MV-4-11 (cell line): ENCODE measurements at places on chromosomes 3 and 15.

- DNase-seq: no peak
These were observed 79.0 kb upstream of the CDV3 start for GRCh38 chr3:133494469-133494868.

GRCh38 chr3:148763986-148764935, 63.4 kb upstream of the CPB1 start:
- no peak for DNase-seq

DNA sequence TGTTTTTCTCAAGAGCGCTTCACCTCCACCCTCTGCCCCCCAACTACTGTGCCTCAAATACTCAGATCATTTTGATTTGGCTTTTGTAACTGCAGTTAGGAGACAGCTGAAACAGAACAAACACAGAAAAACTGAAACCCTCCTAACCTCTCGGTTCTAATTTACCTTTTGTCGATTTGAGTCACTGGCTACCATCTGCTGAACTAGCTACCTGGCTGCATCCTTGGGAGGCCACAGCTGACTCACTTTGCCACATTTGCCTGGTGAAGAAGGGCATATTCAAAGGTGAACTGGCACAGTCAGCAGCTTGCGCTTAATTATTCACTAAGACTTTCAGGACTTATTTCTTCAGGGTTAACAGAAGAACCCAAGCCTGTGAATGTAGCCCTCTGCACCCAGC, 117.7 kb downstream of the FOXB1 start:
- no peak for DNase-seq

DNA sequence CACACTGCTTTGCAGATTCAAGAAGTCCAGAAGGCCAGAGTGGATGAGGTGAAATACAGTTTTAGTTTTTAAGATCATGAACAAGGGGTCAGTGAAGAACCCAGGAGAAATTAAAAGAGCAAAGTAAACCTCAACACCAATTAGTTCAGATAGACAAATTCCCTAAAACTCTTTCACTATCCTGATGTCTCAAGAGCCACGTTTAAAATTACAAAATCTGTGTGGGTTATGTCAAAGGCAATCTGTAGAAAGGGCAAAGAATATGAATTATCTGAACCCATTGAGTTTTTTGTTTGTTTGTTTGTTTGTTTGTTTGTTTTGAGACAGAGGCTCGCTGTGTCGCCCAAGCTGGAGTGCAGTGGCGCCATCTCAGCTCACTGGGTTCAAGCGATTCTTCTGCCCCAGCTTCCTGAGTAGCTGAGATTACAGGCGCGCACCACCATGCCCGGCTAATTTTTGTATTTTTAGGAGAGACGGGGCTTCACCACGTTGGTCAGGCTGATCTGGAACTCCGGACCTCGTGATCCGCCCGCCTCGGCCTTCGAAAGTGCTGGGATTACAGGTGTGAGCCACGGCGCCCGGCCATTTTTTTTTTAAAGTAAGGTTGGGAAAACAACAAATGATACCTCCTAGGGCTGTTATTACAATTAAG, 32.1 kb upstream of the ST3GAL6 start:
- DNase-seq: no peak

DNA sequence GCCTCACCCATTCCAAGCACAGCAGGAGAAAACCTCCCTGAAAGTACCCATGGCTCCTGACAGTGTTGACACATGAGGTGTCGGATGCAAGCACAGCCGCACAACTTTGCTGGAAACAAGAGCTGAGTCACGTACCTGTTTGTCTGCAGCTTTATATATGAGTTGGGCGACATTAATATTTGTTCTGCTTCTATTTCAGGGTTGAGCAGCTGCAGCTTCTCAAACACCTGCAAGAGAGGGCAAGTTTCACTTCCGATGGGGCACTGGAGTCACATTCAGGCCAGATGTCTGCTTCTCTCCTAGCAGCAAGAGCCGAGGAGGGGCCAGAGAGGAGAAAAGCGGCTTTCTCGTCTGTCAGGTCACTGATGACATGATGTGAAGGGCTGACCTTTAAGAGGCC, 88.0 kb downstream of the NUP210 start:
- DNase-seq: peak; percentile 23

DNA sequence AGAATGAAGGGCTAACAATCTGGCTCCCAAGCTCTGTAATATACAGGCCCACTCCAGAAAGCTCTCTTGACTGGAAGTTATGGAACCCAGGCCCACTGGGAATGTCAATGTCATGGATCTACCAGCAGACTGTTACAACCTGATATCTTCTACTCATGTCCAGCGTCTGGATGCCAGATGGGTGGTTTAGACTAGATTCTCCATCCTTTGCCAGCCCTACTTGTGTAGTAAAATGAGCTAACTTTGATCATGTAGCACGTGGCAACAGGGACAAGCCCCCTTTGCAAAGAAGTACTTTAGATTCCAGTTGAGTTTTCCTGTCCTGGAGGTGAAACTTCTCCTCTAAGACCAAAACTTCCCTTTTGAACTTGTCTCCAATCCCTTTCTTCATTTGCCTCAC, 55.1 kb downstream of the HEG1 start:
- DNase-seq: no peak

GRCh38 chr15:92924216-92924615, 24.1 kb downstream of the CHD2 start:
- no peak for DNase-seq

DNA sequence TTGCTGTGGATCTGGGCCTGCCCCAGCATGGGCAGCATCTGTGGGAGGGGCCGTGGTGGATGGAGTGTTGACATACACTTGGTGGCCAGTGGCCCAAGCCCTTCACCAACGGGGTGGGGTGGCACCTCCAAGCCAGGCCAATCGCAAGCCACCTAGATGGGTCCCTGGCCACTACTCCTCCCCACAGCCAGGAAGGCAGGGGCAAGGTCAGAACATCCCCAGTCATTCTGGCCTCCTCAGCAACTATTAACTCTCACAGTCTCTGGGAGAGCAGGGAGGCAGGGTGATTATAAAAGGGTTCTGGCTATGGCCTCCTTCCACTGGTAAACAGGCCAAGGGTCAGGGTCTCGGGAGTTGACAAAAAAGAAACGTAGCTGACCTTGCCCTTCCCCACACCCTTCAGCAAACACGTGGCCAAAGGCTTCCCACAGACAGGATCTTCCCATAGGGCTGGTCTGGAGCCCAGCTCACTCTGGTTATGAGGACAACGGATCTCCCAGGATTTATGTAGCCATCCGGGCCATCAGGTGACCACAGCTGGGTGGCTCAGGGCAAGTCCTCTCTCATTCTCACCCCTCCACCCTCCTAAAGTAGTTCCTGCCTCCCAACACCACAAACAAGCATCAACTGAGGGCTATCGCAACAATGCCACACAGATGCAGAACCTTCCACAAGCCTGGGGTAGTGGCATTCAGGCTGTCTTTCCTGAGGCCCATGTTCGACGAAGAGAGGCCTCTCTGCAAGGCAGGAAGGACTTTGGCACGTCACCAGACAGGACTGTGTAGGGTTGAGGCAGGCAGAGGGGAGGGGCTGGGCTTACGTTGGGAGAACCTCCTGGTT, 18.9 kb downstream of the TLE3 start:
- no peak for DNase-seq

- DNase-seq: no peak
These were observed 193.5 kb downstream of the ANXA2 start for GRCh38 chr15:60204131-60204885.

DNA sequence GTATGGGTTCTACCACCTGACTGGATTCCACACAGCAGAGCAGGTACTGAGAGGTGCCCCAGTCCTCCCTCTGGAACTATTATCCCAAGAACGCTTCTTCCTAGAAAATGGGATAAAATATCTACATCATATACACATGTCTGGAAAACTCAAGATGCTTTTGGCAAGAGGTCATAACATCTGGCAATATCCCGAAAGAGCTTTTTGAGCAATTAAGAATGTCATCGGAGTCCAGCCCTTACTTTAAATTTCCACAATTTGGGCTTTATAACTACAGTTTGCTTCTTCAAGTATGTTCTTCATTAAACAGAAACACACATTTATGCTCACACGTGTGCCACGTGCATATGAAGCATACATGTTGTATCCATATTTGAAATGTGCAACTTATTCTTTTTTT, 365.9 kb upstream of the THBS1 start:
- no peak for DNase-seq

DNA sequence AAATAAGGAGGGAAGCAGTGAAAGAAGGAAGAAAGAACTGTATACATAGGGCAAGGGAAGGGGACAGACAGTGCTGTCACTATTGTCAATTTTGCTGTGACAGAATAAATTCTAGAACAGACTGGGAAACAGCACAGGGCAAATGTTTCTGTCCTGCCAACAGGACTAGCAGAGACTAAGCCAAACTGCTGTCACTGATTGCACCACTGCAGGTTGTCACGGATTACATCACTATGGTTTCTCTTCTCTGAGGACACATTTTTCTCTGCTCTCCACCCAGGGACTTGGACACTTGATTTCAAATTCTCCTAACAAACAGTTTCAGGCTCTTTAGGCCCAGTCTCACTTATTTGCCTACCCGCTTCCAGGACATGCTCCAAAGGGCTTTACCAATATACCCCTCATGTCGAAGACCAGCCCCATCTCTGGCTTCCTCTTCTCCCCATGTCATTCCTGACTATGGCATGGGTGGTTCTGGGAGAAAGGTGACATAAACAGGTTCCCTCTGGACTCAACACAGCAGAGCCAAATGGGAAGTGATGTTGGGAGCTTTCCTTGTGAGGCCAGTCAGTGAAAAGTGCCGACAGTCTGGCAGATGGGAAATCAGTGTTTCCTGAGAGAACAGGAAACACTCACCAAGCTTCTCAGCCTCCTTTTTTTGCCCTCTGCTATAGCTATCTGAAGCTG, 70.2 kb upstream of the ST3GAL6 start:
- peak; percentile 65 for DNase-seq

DNA sequence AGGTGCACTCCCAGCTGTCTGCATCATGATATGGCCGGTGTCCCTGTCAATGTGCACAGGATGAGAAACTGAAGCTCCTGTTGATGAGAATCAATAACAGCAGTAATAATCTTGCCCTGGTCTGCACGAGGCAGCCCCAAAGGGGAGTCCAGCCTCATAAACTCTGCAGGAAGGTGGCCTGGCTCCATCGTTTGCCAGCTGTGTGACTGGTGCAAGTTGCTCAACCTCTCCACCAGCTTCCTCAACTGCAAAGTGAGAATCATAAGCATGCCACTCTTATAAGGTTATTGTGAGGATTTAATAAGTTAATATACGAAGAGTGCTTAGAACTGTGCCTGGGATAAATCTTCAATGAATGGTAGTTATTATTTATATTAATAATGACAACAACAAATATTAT, 203.4 kb upstream of the HES1 start:
- no peak for DNase-seq

DNA sequence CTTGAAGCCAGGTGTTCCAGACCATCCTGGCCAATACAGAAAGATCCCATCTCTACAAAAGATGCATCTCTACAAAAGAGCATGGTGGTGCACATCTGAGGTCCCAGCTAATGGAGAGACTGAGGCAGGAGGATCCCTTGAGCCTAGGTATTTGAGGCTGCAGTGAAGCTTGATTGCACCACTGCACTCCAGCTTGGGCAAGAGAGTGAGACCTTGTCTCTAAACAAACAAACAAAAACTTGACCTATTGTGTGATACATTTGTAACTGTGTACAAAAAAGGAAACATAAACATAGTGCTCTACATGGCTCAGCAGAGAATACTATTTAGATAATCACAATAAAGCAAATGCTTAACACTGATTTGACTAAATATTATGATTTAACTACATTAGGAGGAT, 18.7 kb downstream of the ANPEP start:
- no peak for DNase-seq

DNA sequence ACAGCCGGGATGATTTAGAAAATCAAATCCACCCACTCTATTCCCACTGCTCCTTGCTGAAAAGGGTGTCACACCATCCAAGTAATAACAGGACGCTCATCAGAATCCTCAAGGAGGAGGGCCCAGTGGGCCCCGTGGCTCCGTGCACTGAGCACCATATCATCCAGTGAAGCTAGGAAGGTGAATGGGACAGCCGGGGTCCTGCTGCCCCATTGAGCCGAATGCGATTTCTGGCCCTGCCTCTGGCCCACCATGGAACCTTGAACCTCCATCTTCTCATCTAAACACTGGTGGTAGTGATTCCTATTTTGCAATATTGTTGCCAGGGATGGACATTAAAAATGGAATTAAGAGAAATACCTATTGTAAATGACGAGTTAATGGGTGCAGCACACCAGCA, 99.1 kb upstream of the SLC6A11 start:
- no peak for DNase-seq

- DNase-seq: no peak
These were observed 620 bp upstream of the CMSS1 start for GRCh38 chr3:99817047-99817436.

GRCh38 chr3:106130384-106131198, 261.8 kb upstream of the CBLB start:
- DNase-seq: no peak

- peak; percentile 45 for DNase-seq
These were observed 20.6 kb downstream of the DCUN1D1 start for GRCh38 chr3:182959474-182960350.

DNA sequence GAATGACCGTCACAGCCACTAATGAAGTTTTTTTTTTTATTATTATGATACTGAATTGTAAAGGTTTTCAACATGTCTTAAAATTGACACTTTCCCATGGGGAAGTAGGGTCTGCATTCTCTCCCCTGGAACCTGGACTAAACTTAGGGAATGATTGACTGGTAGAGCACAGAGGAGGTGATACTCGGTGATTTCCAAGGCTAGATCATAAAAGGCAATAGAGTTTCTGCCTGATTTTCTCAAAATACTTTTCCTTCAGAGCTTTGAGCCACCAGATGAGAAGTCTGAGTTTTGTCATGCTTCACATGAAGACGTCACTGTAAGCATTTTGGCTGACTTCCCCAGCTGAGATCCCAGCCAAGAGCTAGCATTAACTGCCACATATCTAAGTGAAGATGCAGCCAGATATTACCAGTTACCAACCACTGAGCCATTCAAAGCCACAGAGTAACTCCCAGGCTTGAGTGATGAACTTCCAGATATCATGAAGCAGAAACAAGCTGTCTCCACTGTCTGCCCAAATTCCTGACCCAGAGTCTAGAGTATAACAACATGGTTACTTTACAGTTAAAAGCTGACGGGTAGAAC, 105.8 kb downstream of the LSAMP start:
- no peak for DNase-seq

DNA sequence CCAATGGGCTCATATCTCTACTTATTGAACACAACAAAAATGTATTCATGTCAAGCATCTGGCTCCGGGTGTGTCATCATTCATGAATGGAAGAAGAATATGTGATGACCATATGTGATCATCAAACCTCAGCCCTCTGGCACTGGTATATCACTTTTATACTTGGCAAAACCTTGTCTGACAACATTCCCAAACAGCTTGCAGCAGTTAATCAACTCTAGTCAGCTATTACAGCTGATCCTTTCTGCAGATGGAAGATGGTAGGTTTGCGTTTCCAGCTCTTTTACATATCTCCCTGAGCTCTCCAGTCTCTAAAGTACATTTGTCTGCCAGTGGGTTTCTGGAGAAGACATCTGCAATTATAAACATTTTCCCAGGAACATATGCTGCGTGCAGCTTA, 6.6 kb downstream of the PLSCR5 start:
- no peak for DNase-seq

DNA sequence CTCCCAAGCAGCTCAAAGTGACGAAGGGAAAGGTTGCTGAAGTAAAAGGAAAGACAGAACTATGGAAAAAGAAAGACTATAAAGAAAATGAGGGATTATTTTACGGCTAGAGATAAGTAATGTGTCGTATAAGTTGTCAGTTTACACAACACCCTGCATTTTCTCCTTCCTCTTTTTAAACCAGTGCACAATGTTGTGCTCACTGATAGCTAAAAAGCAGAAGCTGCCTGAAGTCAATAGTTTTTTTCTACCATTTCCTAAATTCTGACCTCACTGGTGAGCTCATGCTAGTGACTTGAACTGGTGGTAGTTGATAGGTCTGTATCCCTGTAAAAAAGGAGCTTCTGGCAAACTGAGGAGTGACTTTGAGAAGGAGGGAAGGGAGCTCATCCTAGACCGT, 368.6 kb upstream of the GBE1 start:
- peak; percentile 91 for DNase-seq
